Small intestine (tissue), 16 donors: ENCODE measurements at places on chromosomes 5 and 9.

DNA sequence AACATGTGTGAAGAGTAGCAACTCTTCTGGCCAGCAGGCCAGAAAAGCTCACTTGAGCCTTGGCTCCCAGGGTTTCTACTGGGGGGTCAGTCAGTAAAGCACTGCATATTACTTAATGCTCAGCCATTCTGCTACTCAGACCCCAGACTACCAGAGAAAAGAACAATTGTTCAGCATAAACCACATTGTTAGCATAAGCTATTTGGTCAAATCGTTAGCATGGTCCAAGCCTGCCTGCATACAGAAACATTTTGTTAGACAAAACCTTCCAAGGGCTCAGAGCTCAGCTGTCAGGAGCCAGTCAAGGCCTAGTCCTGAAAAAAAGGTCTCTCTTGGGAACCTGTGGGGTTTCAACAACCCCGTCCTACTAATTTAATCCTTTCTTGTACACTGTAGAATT is 449.3 kb downstream of the PRR16 start:
- DNase-seq = no peak

DNA sequence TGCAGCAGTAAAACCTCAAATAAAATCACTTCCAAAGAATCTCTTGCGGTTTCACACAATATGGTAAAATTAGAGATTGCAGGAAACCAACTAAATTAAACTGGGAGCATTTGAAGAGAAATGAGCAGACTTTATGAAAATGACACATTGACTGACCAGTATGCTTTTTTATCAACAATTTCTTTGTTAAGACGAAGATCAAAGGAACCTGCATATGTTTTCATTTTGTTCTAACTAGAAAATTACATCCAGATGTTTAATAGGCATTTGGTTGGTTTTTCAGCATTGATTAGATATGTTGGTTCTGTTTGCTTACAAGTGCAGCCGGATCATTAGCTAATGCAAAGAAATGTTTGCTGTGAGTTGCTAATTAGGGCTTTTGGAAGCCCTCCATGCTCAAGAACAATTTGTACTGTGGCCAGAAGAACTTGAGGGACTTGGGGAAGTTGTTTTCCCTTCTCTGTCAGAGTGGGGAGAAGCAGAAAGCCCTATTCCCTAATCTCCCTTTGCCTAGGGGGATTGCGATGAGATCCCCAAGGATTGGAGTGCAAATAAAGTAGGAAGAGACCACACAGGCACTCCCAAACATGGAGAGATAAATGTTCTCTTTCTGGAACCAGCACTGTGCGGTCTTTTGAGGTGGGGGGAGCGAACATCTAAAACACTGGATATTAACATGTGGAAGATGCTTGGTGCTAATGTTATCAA is 4.5 kb upstream of the TLE1 start:
- DNase-seq = no peak

- H3K27me3 ChIP-seq = no peaks in the 10 kb centered on the region
- no peak overlapping the region for H3K4me3 ChIP-seq
- peaks cover 5% of the 10 kb centered on the region for H3K4me1 ChIP-seq
- peak; percentile 17 for DNase-seq
- H3K36me3 ChIP-seq = no peaks in the 10 kb centered on the region
- H3K27ac ChIP-seq = peak overlapping the region; percentile 62
Observed at GRCh38 chr9:76687861-76688391, 76.3 kb upstream of the PCA3 start.

GRCh38 chr5:102755686-102756371 is 724 bp downstream of the PAM start:
- peak overlapping the region; percentile 67 for H3K4me3 ChIP-seq
- peak overlapping the region; percentile 91 for H3K27ac ChIP-seq
- no peaks in the 10 kb centered on the region for H3K4me1 ChIP-seq
- no peaks in the 10 kb centered on the region for H3K36me3 ChIP-seq
- DNase-seq = peak; percentile 81
- H3K27me3 ChIP-seq = no peaks in the 10 kb centered on the region

DNA sequence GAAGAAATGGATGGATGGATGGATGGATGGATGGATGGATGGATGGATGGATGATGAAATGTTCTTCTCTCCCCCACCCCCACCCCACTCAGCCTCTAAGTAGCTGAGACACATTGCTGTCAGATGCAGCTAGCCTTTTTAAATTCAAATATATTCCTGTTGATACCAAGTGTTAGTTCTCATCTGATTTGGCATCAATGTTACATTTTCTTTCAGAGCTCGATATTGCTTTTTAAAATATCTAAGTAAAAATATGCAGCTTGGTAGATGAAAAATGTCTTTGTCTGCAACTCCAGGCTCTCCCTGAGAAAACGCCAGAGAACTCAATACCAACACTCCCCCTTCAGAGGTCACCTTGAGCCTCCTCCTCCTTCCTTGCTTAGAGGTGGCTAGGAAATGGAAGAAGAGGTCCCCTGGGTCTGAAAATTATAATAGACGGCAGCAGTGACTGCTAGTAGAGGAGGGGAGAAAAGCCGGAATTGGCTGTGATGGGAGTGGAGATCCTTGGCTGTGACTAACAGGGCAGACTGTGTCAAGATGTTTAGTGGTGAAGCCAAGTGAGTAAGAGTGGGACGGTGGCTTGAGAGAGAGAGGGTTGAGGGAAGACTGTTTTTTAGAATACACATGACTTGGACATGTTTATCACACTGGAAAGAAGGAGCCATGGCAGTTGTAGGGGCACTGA is 156.0 kb downstream of the ZNF462 start:
- no peak for DNase-seq
- no peaks in the 10 kb centered on the region for H3K4me1 ChIP-seq
- H3K27ac ChIP-seq = no peak overlapping the region
- H3K36me3 ChIP-seq = no peaks in the 10 kb centered on the region
- no peaks in the 10 kb centered on the region for H3K27me3 ChIP-seq

DNA sequence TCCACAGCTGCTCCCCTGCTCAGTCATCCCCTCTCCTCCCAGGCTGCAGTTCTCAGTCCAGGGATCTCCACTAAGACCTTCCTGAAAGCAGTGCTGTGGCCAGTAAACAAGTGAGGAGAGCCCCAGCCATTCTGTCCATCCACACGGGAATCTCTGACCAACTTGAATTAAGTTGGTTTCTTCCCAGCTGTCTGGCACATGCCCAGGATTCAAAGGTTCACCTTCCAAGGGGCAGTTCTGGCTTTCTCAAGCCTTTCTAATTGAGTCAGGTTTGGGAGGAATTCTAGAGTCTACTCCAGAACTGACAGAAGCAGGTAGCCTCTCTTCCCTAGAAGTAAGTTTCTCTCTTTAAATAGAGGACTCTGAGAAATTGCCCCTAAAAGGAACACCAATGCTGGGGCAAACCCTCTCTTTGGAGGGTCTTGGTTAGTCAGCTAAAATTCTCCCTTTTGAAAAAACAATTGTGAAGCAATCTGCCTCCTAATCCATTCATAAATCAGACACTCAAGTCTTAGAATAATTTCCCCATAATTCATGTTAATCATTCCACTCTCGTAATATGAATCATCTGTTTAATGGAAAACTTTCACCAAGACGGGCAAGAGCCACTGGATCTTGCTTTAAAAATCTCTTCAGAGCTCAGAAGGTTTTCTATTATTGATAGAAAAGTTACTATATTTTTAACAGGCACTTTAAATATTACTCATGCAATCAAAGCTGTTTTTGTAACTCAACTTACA is 133.8 kb downstream of the SPOCK1 start:
- H3K4me3 ChIP-seq = no peak overlapping the region
- no peaks in the 10 kb centered on the region for H3K36me3 ChIP-seq
- no peak overlapping the region for H3K27ac ChIP-seq
- H3K27me3 ChIP-seq = peaks cover 3% of the 10 kb centered on the region
- no peaks in the 10 kb centered on the region for H3K4me1 ChIP-seq
- no peak for DNase-seq

GRCh38 chr5:79516986-79517385 is 3.1 kb upstream of the HOMER1 start:
- H3K4me1 ChIP-seq = no peaks in the 10 kb centered on the region
- H3K27ac ChIP-seq = no peak overlapping the region
- no peak overlapping the region for H3K4me3 ChIP-seq

DNA sequence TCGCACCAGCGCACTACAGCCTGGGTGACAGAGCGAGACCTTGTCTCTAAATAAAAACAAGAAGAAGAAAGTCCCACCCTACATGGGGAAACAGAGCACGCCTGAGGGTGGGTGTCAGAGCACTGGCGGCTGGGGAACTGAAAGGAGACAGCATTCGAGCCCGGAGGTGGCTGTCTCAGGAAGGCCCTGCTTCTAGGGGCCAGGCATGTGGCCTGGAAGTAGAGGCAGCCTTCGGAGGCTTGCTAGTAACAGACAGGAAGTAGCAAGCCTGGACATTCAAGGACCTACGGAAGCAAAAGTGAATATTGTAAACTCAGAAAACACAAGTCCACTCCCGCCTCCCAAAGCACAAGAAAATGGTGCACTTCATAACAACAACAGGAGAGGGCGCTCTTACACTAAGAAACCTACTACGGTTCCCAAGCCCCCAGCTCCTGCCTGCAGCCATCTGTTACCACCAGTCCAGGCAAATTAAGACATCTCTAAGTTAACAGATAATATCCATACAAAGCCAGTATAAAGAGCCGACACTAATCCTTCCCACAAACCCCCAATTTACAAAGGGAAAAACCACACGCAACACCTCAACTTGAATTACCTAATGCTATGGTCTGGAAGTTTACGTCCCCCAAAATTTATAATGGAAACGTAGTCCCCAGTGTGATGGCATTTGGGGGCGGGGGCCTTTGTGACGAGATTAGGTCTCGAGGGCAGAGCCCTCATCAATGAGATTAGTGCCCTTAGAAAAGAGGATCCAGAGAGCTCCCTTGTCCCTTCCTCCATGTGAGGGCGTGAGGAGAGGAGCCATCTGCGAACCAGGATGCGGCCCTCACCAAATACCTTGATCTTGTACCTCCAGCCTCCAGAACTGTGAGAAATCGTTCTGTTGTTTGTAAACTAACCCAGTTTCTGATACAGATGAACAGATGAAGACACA is 7.7 kb downstream of the RASGEF1C start:
- H3K4me1 ChIP-seq = no peaks in the 10 kb centered on the region
- no peaks in the 10 kb centered on the region for H3K36me3 ChIP-seq
- H3K4me3 ChIP-seq = no peak overlapping the region
- DNase-seq = no peak
- H3K27ac ChIP-seq = no peak overlapping the region
- H3K27me3 ChIP-seq = no peaks in the 10 kb centered on the region

DNA sequence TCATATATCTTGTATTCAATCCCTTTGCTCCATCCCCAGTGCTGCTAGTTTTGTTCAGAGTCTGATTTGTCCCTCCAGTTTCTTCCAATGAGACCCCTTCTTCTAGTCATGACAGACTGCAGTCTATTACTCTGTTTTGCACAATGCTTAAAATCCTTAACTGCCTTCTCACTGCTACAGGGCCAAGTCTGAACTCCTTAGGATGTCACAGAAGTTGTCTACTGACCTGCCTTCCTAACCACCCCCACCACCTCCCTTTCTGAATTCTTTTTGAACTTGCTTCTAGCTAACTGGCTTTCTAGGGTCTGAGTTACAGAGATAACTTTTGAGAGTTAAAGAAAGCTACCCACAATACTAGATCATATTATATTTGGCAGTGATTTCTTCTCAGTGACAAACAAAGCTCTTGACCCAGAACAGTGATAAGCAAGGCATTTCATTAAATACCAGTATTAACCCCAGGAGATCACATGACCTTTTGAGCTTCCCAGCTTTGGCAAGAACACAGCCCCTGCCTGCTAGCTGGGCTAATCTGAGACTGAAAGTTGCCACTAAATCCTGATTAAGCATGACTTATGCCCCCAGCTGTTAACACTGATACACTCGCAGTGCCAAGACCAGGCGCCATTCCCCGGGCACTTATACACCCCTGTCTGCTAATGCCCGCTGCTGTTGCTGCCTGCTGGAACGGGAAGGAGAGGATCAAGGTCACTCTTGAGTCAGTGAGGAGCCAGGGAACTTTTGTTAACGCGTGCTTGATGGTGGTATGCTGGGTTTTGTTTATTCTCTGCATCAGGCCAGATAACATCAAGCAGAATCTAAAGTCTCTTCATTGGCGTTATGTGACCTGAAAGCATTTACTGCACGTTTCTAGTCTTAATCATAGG is 36.4 kb upstream of the ADAMTSL1 start:
- H3K27me3 ChIP-seq = peaks cover 5% of the 10 kb centered on the region
- H3K4me1 ChIP-seq = peaks cover 3% of the 10 kb centered on the region
- no peak overlapping the region for H3K4me3 ChIP-seq
- no peaks in the 10 kb centered on the region for H3K36me3 ChIP-seq
- no peak overlapping the region for H3K27ac ChIP-seq

GRCh38 chr9:86315078-86315477 is 32.7 kb upstream of the ISCA1 start:
- H3K4me3 ChIP-seq = no peak overlapping the region
- no peaks in the 10 kb centered on the region for H3K27me3 ChIP-seq
- H3K4me1 ChIP-seq = no peaks in the 10 kb centered on the region
- peaks cover 13% of the 10 kb centered on the region for H3K36me3 ChIP-seq
- no peak for DNase-seq

GRCh38 chr5:54705994-54706653 is 188.6 kb downstream of the SNX18 start:
- DNase-seq = no peak
- H3K27ac ChIP-seq = no peak overlapping the region
- no peaks in the 10 kb centered on the region for H3K27me3 ChIP-seq
- H3K4me3 ChIP-seq = no peak overlapping the region

- no peaks in the 10 kb centered on the region for H3K4me1 ChIP-seq
- no peak for DNase-seq
- no peaks in the 10 kb centered on the region for H3K36me3 ChIP-seq
- no peak overlapping the region for H3K4me3 ChIP-seq
Observed at GRCh38 chr9:101590901-101591300, 3.9 kb downstream of the PPP3R2 start.

GRCh38 chr5:124783285-124783684 is 36.8 kb upstream of the ZNF608 start:
- no peaks in the 10 kb centered on the region for H3K36me3 ChIP-seq
- H3K4me1 ChIP-seq = no peaks in the 10 kb centered on the region
- H3K4me3 ChIP-seq = no peak overlapping the region

- H3K4me3 ChIP-seq = no peak overlapping the region
- H3K27ac ChIP-seq = no peak overlapping the region
- H3K36me3 ChIP-seq = no peaks in the 10 kb centered on the region
- no peaks in the 10 kb centered on the region for H3K4me1 ChIP-seq
Observed at GRCh38 chr5:5404381-5404780, 18.1 kb upstream of the ICE1 start.

- DNase-seq = no peak
- H3K4me1 ChIP-seq = peaks cover 67% of the 10 kb centered on the region
- peaks cover 59% of the 10 kb centered on the region for H3K36me3 ChIP-seq
- H3K27me3 ChIP-seq = no peaks in the 10 kb centered on the region
- H3K27ac ChIP-seq = no peak overlapping the region
- H3K4me3 ChIP-seq = no peak overlapping the region
Observed at GRCh38 chr9:133981958-133982681, 10.0 kb downstream of the VAV2 start.

DNA sequence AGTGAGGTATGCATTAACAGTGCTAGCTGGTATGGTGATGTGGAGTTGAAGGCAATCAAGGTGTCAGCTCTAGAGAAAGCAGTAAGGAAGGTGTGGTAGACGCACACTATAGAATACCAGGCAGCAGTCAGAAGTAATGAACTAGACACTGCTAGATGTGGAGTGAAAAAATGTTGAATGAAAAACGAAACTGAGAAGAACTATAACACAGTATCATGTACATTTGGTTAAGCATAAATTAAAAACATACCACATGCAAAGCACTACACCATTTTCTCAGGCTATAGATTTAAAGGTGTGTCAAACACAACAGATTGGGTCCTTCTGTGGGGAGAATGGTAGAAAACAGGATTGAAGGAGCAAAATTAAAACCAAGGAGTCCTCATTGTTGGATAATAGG is 15.4 kb downstream of the ZNF622 start:
- no peak overlapping the region for H3K27ac ChIP-seq
- no peak for DNase-seq
- H3K27me3 ChIP-seq = no peaks in the 10 kb centered on the region
- H3K4me3 ChIP-seq = no peak overlapping the region
